ENCODE measurements at places on chromosomes 1 and 21.
A peak's percentile ranks its signal among the peaks of the same experiment; 100 is the strongest.

DNA sequence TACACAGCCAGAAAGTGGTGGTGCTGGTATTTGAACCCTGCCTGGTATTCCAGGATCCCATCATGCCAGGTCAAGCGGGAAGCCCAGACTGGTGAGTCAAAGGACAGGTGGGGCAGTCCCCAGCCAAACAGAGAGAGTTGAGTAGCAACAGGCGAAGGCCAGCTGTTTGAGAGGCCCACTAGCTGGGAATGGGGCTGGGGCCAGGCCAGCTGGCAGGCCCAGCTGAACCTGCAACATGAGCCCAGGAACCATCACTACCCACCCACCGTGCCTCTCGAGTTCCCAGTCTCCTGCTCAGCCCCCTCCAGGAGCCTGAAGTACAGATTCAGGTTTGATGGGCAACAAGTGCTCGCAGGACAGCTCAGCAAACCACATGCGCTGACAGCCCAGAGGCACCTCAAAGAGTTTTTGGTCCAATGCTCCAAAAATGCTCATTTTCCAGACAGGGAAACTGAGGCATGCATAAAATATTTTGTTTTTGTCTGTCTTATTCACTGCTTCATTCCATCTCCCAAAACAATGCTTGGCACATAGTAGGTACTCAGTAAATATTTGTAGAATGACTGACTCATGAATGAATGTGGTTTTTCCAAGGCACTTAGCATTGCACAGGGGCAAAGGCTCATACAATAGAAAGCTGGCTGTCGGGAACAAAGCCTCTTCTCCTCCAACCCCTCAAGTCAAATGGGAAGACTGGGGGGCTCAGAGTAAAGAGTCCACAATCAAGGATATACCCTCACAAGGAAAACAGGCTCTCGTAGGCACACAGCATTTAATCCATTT lies 42.5 kb upstream of the CLIC4 start:
- no peak for DNase-seq

DNA sequence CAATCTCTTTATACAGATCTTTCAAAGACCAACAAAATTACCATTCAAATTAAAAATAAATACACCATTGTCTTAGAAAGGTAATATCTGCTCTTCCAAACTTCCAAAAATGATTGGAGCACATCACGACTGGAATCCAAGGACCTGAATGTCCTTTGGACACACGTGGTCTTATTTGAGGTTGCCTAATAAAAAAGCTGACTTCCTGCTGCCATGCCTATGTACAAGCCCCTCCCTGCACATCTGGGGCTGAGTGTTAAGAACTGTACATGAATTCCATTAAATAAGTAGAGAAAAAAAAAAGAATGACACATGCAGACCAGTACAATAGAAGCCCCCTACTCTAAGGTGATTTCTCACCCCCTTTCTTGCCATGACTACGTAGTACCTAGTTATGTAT lies 73.6 kb downstream of the SUSD4 start:
- DNase-seq = no peak

- DNase-seq = no peak
Observed at GRCh38 chr1:64236541-64236954, 33.1 kb downstream of the UBE2U start.

DNA sequence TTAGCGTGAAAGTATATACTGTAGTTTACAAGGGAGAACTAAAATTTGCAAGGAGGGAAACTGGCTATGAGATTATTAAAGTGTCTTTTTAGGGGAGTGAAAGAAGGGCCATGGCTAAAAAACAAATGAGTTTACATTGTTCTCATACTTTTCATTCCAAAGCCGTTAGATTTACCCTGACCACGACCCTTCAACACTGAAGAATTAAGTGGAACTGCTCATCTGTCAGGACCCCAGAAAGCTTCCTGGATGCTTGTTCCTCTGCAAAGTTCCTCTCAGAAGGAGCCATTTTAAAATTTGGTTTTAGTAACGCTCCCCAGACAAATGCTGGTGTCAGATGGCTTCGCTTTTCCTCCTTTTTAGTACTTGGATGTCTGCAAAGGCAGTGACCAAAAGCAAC lies 82.7 kb upstream of the ZBTB18 start:
- DNase-seq = no peak

DNA sequence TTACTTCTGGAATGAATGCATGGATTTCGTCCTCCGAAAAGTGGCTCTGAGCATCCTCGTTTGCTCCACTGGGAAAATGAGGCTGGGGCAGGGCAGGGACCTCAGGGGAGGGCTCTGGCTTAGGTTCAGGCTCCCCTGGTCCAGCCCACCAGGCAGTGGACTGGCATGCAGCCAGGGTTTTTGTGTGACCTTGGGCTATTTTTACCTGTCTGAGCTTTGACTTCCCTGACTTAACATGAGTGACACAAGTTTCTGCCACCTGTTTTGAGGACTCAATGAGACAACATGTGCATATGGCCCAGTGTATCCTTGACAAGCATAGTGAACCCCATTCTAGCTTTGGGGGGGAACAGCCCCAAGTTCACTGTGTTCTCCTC lies 32.6 kb upstream of the EDN2 start:
- no peak for DNase-seq

DNA sequence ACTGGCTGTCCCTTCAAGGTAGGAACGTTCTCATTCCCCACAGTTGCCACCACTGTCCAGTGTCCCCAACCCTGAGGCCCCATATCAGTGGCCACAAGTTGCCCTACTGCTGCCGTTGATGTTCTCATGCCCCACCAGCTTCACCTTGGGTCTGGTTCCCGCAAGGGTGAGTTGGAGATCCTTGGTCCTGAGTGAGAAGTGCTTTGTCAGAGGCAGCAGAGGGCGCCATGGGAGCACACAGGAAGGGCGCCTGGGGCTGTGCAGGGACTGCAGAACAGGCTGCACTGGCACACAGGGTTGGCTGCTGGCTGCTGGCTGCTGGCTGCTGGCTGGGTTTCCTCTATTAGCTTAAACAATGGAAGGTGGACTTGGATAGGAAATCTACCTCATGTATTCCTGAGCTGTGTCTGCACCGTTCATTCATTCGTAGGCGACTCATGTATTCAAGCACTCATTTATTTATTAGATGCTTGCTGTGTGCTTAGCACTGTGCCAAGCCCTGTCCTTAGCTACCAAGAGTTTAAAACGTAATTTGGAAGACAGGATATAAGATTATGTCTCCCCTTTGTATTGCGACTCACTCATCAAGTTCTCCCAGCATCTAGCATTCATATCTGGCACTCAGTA lies 2.1 kb upstream of the S100A9 start:
- peak; percentile 10 for DNase-seq

GRCh38 chr1:207826557-207827487 lies 75.0 kb downstream of the CD46 start:
- DNase-seq = peak; percentile 62

- no peak for DNase-seq
Observed at GRCh38 chr1:156751451-156751756, at the start of gene HDGF. Gene HDGF (minus strand): TSS chr1:156751675. CDS start chr1:156751429, 246 bp downstream.

DNA sequence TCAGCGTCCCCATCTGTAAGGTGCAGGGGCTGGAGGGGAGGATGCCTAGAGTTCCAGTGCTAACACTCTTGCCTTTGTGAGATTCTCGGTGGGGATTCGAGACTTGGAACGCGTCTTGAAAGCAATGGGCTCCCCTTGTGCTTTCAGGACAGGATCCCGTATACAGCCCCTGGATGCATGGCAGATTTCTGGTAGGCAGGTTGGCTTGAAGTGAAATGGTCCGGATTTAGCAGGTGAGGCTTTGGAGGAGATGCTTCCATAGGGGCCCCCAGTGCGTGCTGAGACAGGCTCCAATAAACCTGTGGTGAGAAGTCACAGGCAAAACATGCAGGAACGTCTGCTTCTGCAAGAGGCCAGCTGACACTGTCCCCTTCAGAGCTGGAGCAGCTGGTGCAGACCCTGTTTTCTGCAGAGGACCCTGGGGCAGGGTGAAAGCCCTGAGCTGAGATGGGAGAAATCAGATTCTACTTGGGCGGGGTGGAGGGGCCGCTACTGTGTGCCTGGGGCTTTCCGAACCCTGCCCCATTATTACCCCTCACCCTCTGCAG lies 270.4 kb downstream of the PTPRU start:
- DNase-seq = no peak

- DNase-seq = no peak
Observed at GRCh38 chr1:81731989-81732388, 68.7 kb upstream of the ADGRL2 start.

GRCh38 chr1:30760596-30761324 lies 3.2 kb upstream of the LAPTM5 start:
- no peak for DNase-seq

- DNase-seq = no peak
Observed at GRCh38 chr1:11682287-11682771, 1.4 kb upstream of the MAD2L2 start.

- no peak for DNase-seq
Observed at GRCh38 chr1:218493986-218494385, 148.8 kb downstream of the TGFB2 start.

GRCh38 chr1:245589906-245590305 lies 435.1 kb downstream of the KIF26B start:
- DNase-seq = no peak

DNA sequence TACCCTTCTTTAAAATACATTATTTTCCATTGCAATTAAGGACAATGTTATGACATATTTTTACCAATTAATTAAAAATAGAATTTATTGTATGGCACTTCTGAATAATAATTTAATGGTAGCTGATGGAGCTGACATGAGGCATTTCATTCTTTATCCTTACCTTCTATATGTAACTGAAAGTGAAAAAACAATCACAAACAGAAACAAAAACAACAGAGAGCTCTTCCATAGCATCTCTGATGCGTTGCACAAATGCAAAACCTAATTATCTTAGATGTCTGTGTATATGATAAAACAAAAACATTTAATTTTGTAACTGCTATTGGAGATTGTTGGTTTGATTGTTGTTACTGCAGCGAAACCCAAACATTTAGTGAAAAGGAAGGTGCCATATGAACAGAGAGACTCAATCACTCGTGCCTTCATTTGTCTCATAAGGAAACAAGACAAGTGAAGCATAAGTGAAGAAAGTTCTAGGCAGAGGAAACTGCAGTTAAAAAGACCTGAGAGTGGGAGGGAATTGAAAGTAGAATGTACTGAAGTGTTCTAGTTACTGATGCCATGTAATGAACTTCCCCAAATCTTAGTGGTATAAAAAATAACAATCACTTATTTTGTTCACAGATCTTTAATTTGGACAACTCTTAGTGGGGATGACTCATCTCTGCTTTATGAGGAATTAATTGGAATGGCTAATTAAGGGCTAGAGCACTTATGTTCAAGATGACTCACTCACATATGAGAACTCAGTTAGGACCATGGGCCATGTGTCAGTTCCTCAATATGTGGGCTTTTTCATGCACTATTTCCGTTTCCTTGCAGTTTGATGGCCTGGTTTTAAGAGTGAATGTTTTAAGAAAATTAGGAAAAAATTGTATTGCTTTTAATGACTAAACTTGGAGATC lies 245.0 kb upstream of the OLFM3 start:
- DNase-seq = no peak
